ENCODE measurements at places on chromosomes 6 and 20. TPM values are rescaled to one million over a fixed set of nuclear protein-coding genes. Genes with fewer than 3 reads are reported as not detected.

DNA sequence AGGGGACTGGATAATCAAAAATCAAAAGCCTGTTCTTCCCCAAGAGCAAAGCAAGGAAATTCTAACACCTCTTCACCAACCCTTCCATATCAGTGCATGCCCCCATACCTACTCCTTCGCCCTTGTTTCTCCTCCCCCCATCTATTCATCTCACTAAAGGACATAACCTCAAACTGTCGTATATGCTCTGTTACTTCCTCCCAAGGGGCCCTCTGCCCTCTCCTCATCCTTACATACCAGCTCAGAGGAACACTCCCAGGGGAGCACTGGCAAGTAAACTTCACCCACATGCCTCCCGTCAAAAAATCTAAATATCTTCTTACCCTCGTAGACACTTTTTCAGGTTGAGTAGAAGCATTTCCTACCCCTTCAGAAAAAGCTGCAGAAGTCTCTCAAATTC lies 9.4 kb upstream of the ADTRP start:
- DNase-seq: no peak

DNA sequence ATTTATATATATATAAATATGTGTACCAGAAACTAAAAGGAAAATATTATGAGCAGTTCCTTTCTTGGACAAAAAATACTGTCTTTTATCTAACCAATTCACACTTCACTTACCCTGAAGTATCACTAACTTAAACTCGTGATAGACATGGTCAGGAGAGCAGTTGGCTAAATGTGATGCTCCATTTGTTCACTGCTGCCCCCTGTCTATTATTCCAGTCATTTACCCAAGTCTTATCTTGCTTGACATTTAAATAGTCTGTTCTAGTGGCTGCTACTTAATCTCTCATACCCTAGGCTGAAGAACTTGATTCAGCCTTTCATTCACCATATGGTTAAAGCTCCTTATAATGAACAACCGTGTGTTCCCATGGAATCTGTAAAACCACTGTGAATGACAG lies 789.6 kb upstream of the EYS start:
- DNase-seq: peak; percentile 58

GRCh38 chr6:23498013-23498412 lies 628.0 kb upstream of the NRSN1 start:
- no peak for DNase-seq

- no peak for DNase-seq
Measured at GRCh38 chr6:170257376-170257775, 33.5 kb downstream of the DLL1 start.

- no peak for DNase-seq
Measured at GRCh38 chr6:26260725-26261490, 104.1 kb upstream of the BTN3A2 start.

DNA sequence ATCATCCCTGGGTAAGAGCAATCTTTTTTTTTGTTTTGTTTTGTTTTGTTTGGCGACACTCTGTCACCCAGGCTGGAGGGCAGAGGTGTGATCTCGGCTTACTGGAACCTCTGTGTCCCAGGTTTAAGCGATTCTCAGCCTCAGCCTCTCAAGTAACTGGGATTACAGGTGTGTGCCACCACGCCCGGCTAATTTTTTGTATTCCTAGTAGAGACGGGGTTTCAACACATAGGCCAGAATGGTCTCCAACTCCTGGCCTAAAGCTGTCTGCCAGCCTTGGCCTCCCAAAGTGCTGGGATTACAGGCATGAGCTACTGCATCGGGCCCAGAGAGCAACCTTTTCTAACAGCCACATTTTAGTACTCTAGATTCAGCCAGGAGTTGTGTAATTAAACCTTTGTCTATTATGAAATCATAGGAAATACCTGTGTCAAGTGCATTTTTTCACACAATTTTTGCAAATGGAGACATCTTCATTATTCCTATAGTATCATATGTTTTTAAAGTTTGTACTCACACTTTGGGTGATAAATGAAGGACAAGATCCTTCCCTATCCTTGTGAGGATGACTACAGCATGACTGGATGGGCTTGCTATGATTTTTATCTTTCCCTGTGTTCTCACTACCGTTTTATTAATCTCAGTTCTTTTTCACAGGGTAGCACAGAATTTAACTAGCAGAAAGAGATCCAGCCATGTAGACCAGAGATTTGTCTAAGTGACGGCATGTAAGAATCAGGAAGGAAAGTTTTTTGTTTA lies 82.6 kb downstream of the OR2B2 start:
- DNase-seq: peak; percentile 61

GRCh38 chr20:25494506-25495188 lies 87.2 kb downstream of the GINS1 start:
- DNase-seq: no peak

- DNase-seq: no peak
Measured at GRCh38 chr20:60132162-60132826, 174.1 kb downstream of the CDH26 start.

GRCh38 chr6:31740397-31741223 lies 805 bp downstream of the MSH5 start:
- DNase-seq: peak; percentile 32

Gene HLA-DQA1
- total RNA-seq: not detected

Gene ADGB
- total RNA-seq: not detected

Gene TREML1
- not detected for total RNA-seq

Gene BPIFA1
- not detected for total RNA-seq

Gene C20orf96
- total RNA-seq: 0.08 TPM

Gene BFSP1
- 1.4 TPM for total RNA-seq

Gene SLC17A9
- total RNA-seq: 127 TPM

Gene SLC22A2
- total RNA-seq: not detected
